ENCODE measurements at places on chromosomes 5 and 9. TPM values are rescaled to one million over a fixed set of nuclear protein-coding genes. Genes with fewer than 3 reads are reported as not detected.

DNA sequence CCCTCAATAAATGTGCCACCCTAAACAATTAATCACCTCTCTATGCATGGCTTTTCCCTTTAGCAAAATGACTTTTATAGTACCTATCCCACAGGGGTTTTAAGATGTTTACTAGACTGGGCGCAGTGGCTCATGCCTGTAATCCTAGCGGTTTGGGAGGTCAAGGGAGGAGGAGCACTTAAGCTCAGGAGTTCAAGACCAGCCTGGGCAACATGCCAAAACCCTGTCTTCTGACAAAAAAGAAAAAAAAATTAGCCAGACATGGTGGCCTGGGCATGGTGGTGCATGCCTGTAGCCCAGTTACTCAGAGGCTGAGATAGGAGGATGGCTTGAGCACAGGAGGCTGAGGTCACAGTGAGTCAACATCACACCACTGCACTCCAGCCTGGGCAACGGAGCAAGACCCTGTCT, 13.5 kb downstream of the SH3TC2 start:
- DNase-seq: no peak
- no peak overlapping the region for H3K27ac ChIP-seq
- no peaks in the 10 kb centered on the region for H3K27me3 ChIP-seq
- no peaks in the 10 kb centered on the region for H3K36me3 ChIP-seq
- no peaks in the 10 kb centered on the region for H3K4me1 ChIP-seq
- no peak overlapping the region for H3K4me3 ChIP-seq

DNA sequence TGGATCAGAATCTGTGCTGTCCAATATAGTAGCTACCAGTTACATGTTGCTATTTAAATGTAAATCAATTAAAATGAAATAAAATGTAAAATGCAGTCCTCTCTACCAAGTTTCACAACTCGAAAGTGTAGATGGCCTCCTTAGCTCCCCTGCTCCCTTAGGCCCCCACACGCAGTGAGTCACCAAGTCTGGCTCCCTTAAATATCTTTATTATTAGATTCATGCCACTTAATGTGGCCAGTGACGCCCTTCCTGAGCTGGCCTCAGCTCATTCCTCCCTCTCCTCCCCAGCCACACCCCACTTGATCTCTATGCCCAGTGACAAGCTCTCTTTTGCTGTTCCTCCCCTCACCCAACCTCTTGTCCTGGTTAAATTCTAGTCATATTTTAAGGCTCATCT, 88.4 kb upstream of the DNAH5 start:
- no peak overlapping the region for H3K27ac ChIP-seq
- DNase-seq: no peak
- H3K27me3 ChIP-seq: no peaks in the 10 kb centered on the region
- no peak overlapping the region for H3K4me3 ChIP-seq
- no peaks in the 10 kb centered on the region for H3K36me3 ChIP-seq

The VCP gene
- 309 TPM for total RNA-seq

- H3K36me3 ChIP-seq: no peaks in the 10 kb centered on the region
- no peaks in the 10 kb centered on the region for H3K27me3 ChIP-seq
- no peak overlapping the region for H3K4me3 ChIP-seq
These were observed 162.6 kb upstream of the GNA14 start for GRCh38 chr9:77810637-77811119.

GRCh38 chr9:79674052-79674777, 102.5 kb downstream of the TLE4 start:
- no peak for DNase-seq
- H3K27ac ChIP-seq: no peak overlapping the region
- H3K4me1 ChIP-seq: peaks cover 47% of the 10 kb centered on the region
- H3K36me3 ChIP-seq: peaks cover 12% of the 10 kb centered on the region
- H3K27me3 ChIP-seq: no peaks in the 10 kb centered on the region

DNA sequence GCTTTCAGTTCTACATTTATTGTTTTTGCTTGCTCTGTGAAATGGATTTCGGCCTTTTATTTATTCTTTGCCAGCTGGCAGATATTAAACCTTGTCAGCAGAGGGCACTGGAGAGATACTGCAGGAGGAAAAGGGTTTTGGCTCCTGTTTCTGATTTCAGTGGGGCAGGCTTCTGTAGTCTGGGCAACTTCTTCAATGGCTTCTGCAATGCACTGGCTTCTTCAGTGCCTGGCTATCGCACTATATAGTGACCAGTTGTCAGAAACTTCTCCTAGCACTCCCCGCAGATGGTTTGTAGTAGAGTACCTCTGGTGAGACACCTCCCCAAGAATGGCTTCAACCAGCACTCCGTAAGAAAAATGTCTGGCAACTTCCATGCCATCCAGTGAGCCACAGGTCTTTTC, 3.2 kb upstream of the NFX1 start:
- no peaks in the 10 kb centered on the region for H3K36me3 ChIP-seq
- H3K27ac ChIP-seq: no peak overlapping the region

The CNTFR gene
- total RNA-seq: 37.2 TPM

GRCh38 chr5:59034498-59035186, 451.8 kb downstream of the RAB3C start:
- no peak overlapping the region for H3K27ac ChIP-seq
- no peaks in the 10 kb centered on the region for H3K36me3 ChIP-seq
- H3K27me3 ChIP-seq: peaks cover 28% of the 10 kb centered on the region
- no peak overlapping the region for H3K4me3 ChIP-seq
- peak; percentile 48 for DNase-seq
- H3K4me1 ChIP-seq: peaks cover 6% of the 10 kb centered on the region

The CDC20B gene
- not detected for total RNA-seq

DNA sequence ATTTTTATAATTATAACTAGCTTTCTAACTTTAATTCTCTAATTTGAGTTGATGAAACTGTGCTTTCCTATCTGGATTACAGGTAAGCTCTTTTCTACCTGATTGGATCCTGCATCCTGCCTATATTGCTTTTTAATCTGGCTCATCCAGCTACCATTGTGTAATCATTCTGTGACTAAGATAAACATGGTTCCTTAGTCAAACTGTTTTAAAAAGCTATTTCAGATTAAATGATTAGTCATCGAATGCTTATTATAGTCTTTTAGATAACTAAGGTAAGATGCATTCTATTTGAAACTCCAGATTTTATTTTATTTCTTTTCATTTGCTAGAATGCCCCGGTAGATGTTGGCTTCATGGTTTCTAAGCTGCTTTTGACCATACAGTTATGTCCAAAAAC, 50.7 kb downstream of the ICE1 start:
- H3K27me3 ChIP-seq: no peaks in the 10 kb centered on the region
- no peak overlapping the region for H3K27ac ChIP-seq
- no peaks in the 10 kb centered on the region for H3K4me1 ChIP-seq
- no peak for DNase-seq
- H3K36me3 ChIP-seq: peaks cover 21% of the 10 kb centered on the region
- no peak overlapping the region for H3K4me3 ChIP-seq

The KCTD16 gene
- 1.1 TPM for total RNA-seq

- no peaks in the 10 kb centered on the region for H3K27me3 ChIP-seq
- H3K36me3 ChIP-seq: no peaks in the 10 kb centered on the region
- no peak overlapping the region for H3K27ac ChIP-seq
- no peak for DNase-seq
- H3K4me1 ChIP-seq: no peaks in the 10 kb centered on the region
These were observed 62.1 kb upstream of the SPDL1 start for GRCh38 chr5:169521366-169521983.

The MARCHF3 gene
- total RNA-seq: 6.1 TPM

- H3K36me3 ChIP-seq: no peaks in the 10 kb centered on the region
- no peak overlapping the region for H3K27ac ChIP-seq
- no peak overlapping the region for H3K4me3 ChIP-seq
- DNase-seq: peak; percentile 32
- no peaks in the 10 kb centered on the region for H3K27me3 ChIP-seq
These were observed 44.2 kb downstream of the GDA start for GRCh38 chr9:72193478-72193881.

- no peak overlapping the region for H3K27ac ChIP-seq
- no peaks in the 10 kb centered on the region for H3K36me3 ChIP-seq
- DNase-seq: no peak
- H3K27me3 ChIP-seq: no peaks in the 10 kb centered on the region
- H3K4me1 ChIP-seq: no peaks in the 10 kb centered on the region
These were observed 55.9 kb downstream of the SNX24 start for GRCh38 chr5:122901346-122901745.

DNA sequence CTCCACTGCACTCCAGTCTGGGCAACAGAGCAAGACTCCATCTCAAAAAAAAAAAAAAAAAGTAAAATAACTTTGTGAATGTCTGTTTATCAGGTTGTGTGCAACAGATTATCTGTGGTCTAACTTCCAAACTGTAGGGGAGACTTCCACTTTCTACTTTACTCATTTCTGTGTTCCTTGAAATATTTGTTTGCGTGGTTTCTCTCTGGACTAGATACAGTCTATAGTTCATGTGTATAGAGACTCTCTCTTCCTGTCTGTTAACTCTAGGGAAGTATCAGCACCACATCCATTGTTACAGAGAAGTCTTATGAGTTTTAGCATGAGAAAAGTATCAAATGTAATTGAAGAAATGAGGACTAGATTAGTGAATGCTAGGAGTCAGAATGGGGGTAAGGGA, 168.3 kb downstream of the LPAR1 start:
- no peaks in the 10 kb centered on the region for H3K4me1 ChIP-seq
- no peak overlapping the region for H3K4me3 ChIP-seq
- H3K36me3 ChIP-seq: peaks cover 6% of the 10 kb centered on the region
- no peak overlapping the region for H3K27ac ChIP-seq
- no peaks in the 10 kb centered on the region for H3K27me3 ChIP-seq
